ENCODE measurements at places on chromosomes 4 and X. TPM values are rescaled to one million over a fixed set of nuclear protein-coding genes. Genes with fewer than 3 reads are reported as not detected.
A peak's percentile ranks its signal among the peaks of the same experiment; 100 is the strongest.

The TCP11X2 gene
- 0.72 TPM for total RNA-seq

- no peaks in the 10 kb centered on the region for H3K4me1 ChIP-seq
- no peak for DNase-seq
- no peaks in the 10 kb centered on the region for H3K36me3 ChIP-seq
- H3K27me3 ChIP-seq, result no peaks in the 10 kb centered on the region
- no peak overlapping the region for H3K27ac ChIP-seq
Measured at GRCh38 chr4:17013382-17014006, 115.0 kb upstream of the LDB2 start.

DNA sequence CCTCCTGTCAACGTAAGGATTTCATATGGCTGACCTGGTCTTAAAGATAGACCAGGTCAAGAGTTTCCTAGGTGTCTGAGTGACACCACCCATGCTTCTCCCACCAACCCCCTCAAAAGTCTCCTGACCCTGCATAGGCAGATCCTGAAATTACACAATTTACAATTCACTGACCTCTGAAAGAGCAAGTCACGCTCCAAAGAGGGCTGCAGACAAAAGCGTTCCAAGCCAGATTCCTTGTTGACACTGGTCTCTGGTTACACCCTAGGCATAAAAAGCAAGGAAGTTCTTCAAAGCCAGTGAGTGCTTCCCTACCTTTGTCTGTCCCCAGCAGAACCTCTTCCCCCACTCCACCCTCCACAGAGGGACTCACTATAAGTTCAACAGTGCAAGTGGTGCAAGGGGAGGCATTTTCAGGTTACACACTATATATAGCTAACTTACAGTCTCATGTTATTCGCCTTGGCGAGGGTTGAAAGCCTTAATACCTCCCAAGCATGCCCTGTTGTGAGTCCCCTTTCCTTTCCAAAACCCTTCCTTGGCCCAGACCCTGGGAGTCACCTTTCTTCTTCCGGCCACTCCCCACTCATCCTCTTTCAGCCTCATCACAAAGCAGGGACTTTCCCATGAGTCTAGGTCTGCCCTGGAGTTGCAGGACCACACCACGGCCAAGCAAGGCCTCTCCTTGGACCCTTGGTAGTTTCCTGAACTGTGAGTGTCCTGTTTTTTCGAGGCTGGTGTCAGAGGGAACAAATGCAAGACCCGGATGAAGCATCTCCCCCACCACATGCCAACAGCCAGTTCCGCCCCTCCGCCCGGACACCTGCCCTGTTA, 58.0 kb upstream of the KLF3 start:
- peaks cover 20% of the 10 kb centered on the region for H3K4me1 ChIP-seq
- no peaks in the 10 kb centered on the region for H3K36me3 ChIP-seq
- peak overlapping the region; percentile 10 for H3K27ac ChIP-seq
- no peaks in the 10 kb centered on the region for H3K27me3 ChIP-seq

The CXorf49B gene
- total RNA-seq, result not detected

The SH3RF1 gene
- total RNA-seq, result 13.9 TPM

The ADGRG4 gene
- 0.08 TPM for total RNA-seq

The ZDHHC15 gene
- total RNA-seq, result 1.00 TPM

The STPG2 gene
- total RNA-seq, result 0.24 TPM

Measured in hepatocyte (in vitro differentiated cells).